ENCODE measurements at places on chromosomes 6 and 20.

GRCh38 chr6:132813173-132813856, 1.1 kb upstream of the RPS12 start:
- DNase-seq, result no peak

DNA sequence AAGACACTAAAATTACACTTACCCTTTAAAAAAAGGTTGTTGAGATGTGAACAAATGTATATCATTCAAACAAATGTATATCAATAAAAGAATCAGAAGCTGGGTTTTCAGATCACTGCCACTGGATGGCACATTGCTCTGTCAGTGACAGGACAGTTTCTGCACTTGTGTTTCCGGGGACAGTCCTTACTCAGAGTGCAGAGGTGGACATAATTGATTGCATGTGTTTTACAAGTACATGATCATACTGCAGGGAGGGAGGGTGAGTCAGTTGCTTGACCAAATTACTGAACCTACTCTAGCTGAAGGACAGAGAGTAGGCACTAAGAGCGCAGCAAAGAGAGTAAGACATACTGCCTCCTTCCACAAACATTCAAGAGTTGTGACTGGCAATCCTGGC, 302.3 kb downstream of the TENT5A start:
- no peak for DNase-seq

DNA sequence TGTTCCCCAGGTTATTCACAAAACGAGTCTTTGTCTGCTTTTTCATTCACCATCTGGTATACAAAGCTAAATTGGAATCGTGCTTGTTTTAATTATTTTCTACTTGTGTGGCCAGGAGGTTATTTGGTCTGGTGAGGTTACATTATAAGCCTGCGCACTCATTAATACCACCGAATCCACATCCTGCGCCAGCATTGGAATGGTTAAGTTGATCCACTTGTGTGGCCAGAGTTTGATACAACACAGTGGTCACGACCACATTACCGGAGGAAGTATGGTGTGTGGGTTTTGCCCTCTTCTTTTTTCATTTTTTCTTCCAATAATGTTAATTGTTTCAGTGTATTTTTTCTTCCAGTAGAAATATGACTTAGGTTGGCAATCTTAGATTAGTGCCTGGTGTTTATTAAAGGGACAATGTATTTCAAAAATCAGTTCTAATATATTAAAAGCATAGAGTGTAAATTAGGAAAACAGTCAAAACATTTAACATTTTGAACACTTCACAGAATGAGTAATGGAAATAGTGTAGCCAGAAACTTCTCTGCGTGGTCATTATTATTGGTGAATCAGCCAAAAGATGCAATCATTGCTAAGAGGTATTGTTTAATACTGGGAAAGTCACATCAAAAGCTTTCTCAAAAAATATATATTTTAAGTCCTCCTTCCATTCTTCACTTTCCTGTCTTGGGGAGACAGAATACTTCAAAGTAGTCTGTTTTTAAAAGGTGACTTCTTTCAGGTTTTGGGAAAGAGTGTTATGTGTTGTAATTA, 84.5 kb downstream of the JARID2 start:
- DNase-seq, result no peak

DNA sequence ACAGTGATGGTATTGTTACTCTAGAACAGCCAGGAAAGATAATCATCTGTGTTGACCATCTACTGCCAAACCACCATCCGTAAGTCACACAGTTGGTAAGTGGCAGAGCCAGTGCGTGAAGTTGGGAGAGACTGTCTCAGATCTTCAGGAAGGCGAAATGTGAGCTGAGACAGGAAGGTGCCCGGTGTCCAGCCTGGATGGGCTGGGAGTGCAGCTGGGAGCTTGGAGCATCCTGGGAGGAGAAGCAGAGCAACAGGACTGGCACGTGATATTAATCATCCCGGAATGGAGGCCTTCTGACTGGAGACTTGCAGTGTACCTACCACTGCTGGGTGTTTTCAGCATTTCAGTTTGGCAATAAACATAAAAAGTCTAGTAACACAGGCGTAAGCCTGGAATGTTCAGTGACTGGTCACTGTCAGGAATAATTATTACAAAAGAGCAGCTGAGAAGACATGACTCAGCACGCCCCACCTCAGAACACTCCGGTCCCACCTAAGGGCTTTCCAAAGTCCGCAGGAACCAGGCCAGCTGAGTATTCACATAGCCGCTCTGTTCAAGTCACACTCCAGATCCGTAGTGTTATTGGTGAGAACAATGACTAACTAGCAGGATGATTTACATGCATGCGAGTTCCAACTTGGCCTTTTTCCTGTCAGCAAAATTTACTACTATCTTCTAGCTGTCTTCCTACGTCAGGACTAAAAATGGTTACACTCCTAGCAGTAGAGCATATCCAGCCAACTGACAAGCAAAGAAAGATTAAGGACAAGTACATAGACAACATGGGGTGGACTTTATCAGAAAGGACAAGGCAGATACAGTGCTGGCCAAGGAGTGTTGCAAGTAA, 45.1 kb upstream of the PNRC1 start:
- no peak for DNase-seq

- DNase-seq, result no peak
Measured at GRCh38 chr6:52335576-52335975, 26.4 kb upstream of the PAQR8 start.

GRCh38 chr6:147733686-147734085, 225.2 kb downstream of the SAMD5 start:
- no peak for DNase-seq

GRCh38 chr6:41092421-41093140, 19.8 kb downstream of the NFYA start:
- DNase-seq, result no peak

DNA sequence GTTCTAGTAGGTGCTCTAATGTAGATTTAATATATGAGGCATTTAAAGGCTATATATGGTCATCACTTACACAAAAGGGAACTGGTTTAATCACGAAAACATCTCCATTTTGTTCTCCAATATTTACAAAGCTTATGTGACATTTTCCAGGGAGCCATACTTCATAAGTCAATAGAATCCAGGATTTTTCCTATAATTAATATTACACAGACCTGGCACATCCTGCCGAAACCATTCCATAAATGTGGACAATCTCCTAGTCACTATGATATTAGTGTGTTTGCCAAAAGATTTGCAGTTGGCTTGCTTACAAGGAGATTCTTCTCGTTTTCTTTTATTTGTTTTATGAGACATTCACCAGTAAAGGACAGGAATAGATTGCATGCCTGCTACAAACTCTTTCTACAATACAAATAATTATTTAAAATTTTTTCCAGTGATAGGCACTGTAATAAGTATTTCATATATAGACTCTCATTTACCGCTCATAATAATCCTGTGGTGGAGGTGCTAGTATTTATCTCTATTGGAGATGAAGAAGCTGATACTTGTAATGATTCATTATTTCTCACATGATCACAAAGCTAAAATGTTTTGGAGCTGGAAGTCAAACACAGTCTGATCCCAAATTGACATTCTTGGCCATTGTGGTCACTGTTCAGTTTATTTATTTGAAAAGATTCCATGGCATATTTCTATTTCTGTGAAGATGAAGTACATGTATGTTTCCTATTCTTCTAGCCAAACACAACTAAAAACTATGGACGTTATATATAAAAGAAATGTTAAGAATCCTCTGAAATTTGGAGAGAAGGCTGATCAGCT, 597.0 kb downstream of the HTR1B start:
- DNase-seq, result no peak

DNA sequence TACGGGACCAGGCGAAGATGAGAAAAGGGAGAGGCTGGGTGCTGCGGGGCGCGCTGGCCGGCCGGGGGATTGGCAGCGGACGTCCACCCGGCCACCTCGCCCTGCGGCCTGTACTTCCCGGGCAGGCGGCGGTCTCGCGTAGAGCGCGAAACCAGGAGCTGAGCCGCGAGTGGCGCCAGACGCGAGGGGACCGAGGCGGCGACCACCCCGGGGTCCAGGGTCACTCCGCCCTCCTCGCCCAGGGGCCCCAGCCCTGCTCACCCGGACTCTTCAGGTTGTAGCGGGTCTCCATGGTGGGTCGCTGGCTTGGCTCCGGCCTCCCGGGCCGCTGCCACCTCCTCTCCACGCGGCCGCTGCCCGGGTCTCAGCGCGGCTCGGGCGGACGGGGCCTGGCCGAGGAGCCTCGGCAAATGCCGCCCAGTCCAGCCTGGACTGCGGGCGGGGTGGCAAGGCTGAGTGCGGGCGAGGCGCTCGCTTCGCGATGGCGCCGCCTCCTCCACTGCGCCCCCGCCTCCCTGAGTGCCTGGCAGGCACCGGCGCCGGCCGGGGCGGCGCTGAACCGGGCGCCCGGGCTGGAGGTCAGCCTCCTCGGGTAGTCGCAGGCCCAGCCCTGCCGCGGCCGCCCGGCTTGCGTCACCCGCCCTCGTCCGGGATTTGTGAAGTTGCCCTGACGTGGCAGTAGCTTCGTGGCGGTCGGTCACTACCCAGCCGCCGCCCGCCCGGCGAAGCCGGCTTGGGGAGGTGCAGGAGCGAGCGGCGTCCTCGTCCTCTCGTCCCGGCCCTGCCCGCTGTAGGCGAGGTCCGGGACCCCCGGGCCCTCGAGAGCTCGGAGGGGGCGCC, at the start of gene UBE2J1:
TSS of gene UBE2J1 (minus strand) at position 445 of the 840 bp plus-strand sequence. CDS start at position 292, 153 bp downstream.
- peak; percentile 45 for DNase-seq

DNA sequence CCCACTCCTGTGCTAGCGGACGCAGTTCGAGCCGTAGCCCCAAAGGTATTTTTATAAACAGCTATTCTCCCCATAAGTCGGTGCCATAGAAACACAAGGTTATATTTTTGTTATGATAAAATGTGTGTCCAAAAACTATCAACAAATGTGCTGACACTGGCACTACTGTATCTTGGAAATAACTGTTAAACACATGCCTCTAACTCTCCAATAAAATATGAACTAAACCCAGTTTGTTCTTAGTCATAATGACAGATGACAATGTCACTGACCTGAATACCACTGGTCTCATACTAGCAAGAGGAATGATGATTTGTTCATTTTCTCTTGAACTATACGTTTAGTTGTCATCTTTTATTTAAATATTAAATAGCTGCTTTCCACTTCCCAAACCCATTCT, 51.4 kb upstream of the NUP153 start:
- no peak for DNase-seq

GRCh38 chr6:30763618-30764489, 19.5 kb upstream of the IER3 start:
- no peak for DNase-seq

DNA sequence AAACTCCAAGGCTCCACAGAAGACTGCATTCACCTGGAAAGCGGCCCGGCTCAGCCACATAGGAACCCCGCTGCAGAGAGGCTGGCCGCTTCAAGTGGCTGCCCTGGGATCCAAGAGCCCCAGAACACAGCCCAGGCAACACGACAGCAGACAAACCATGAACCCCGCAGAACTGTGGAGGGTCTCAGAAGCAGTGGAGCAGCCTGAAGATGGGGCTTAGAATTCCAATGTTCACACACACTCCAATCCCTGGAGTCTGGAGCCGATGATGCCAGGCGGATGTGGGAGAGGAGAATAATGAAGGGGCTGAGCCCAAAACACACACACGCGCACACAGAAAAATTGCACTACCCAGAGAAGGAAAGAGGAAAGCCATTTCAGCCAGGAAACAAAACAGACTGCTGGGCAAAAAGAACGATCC, 52.4 kb downstream of the NINL start:
- no peak for DNase-seq

GRCh38 chr6:160069050-160069454, 52.6 kb upstream of the SLC22A1 start:
- DNase-seq, result no peak

- no peak for DNase-seq
Measured at GRCh38 chr6:25083784-25084507, 148.2 kb upstream of the RIPOR2 start.

- no peak for DNase-seq
Measured at GRCh38 chr20:59023616-59024015, 4.4 kb downstream of the TUBB1 start.

DNA sequence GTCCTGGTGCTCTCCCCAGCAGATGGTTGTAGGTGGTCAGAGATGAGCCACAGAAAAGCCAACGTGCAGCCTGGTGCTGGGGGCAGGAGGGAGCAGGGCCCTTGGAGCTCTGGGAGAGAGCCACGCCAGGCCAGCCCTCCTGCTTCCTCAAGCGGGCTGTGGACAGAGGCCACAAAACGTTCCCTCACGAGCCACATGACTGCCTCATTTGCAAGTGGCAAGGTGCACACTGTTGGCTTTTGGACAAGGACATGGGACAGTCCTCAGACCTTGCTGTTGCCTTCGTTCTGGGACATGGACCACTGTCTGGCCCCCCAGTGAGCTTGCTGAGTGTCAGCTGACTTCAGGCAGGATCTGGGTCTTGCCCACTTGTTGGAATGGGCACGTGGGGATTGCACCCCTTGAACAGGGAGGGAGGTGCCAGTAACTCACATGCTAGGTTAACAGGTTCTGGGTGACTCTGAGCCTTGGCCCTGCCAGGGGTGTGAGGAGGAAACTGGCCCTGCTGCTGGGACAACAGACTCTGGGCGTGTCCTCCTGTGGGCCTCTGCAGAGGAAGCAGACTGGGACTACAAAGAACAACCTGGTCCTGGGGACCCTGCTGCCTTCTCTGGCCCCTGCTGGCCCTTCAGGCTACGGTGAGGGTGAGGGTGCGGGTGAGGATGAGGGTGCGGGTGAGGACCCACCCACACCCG, 2.6 kb downstream of the SLCO4A1 start:
- DNase-seq, result no peak

- DNase-seq, result no peak
Measured at GRCh38 chr20:6381887-6382286, 259.1 kb upstream of the FERMT1 start.

GRCh38 chr20:46458866-46459750, 52.7 kb upstream of the ELMO2 start:
- no peak for DNase-seq

DNA sequence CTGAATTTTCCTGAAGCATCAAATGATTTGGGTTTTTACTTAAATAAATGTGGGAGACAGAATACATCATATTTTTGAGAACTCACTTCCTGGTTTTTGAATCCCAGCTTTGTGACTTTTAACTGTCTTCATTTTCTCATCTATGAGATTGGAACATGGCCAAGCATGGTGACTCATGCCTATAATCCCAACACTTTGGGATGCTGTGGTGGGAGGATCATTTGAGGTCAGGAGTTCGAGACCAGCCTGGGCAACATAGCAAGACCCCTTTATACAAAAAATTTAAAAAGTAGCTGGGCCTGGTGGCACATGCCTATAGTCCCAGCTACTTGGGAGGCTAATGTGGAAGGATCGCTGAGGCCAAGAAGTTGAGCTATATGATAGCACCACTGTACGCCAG, 122.3 kb downstream of the QKI start:
- no peak for DNase-seq

GRCh38 chr6:28565823-28566526, 40.3 kb downstream of the GPX5 start:
- DNase-seq, result no peak

- DNase-seq, result no peak
Measured at GRCh38 chr6:75524322-75524972, 30.8 kb upstream of the FILIP1 start.

- DNase-seq, result no peak
Measured at GRCh38 chr6:20178327-20178726, 33.9 kb downstream of the MBOAT1 start.

DNA sequence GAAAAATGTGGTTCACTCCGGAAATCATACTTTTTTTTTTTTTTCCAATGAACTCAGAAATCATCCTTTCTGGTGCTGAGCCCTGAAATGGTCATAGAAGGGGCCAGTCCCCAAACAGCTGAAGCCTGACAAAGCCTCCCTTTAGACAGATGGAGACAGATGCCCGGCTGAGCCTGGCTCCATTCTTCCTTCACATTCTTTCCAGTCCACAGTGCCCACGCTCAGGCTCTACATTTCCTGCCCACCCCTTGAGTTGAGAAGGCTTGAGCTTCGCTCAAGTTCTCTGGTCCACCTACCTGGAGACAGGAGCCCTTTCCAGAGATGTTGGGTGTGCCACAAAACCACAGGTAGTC, 41.2 kb downstream of the KCNK5 start:
- no peak for DNase-seq

Measured in stimulated activated CD4-positive, alpha-beta T cell treated with anti-CD3 and anti-CD28 coated beads, TNF-alpha, amount 100 ng/mL, for 48 hours (primary cell).